ENCODE measurements at places on chromosomes 3 and 15. TPM values are rescaled to one million over a fixed set of nuclear protein-coding genes. Genes with fewer than 3 reads are reported as not detected.

The RABL3 gene
- total RNA-seq, result 16.6 TPM

DNA sequence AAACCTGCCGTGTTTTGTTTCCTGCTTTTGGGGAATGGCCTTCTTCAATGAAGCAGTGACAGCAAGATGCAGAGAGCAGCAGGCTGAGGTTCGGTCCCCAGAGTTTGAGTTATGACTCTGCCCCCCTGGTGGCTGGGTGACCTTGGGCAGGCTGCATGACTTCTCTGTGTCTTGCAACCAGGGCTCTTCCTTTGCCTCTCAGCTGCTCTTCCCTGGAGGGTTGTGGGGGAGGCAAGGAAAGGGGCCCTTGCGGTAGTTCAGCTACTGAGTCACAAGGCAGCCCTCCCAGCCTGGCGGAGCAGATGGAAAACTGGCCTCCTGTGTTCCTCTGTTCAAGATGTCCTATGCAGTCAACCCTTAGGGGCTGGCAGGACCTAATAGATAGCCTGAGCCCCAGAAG is 17.1 kb downstream of the CTXND1 start:
- DNase-seq, result no peak

DNA sequence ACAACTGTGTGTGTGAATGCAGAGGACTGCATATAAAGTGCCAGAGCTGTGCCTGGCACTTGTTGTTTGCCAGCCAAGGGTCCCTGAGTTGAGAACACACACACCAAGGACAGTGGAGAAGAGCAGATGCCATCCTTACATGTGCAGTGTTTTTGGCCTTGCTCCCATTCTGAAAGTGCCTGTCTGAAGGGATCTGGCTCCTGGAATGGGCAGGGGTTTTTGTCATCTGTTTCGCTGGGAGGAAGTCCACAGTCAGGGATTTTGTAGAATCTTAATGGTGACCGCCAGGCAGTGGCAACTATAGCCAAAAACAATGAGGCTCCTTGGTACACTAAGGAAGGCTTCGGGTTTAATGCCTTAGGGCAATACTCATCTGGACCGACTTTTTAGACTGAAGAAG is 63.7 kb downstream of the DUT start:
- DNase-seq, result no peak

The ZPLD1 gene
- total RNA-seq, result 3.6 TPM

DNA sequence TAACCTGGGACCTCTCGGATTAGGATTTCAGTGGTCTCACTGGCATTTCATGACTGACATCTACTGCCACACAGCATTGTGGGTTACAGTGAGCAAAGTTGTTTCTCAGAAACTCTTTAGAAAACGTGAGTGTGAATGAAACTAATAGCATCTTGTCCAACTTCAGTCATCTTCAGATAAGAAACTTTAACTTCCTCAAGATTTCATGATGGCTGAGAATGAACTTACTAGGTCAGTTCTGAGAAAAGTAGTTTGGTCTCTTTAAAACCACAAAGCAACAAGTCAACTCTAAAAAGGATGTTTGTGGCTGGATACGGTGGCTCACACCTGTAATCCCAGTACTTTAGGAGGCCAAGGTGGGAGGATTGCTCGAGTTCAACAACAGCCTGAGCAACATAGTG is 14.2 kb upstream of the HOMER2 start:
- no peak for DNase-seq

DNA sequence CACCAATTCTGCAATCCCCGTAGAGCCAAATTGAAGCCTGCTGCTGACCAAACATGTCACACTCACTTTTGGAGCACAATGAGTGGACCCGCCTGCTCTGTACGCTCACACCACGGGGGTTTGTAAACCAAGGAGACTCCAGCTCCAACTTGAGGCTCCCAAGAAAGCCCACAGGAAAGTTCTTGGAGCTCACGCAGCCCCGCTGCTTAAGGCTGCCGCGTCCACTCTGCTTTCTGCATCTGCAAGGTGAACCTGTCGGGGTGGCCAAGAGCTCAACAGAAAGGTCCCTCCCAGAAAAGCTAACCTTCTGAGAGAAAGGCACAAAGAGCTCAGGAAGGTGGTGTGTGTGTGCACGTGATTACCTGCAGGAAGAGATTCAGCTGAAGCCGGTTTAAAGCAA is 94.9 kb downstream of the PCSK6 start:
- no peak for DNase-seq

The PCSK6 gene
- total RNA-seq, result 22.6 TPM
